ENCODE measurements at places on chromosomes 5 and 9.
A peak's percentile ranks its signal among the peaks of the same experiment; 100 is the strongest.

GRCh38 chr5:82676661-82677060, 398.5 kb upstream of the RPS23 start:
- DNase-seq, result peak; percentile 90

GRCh38 chr5:172150514-172151425, 37.3 kb downstream of the STK10 start:
- peak; percentile 89 for DNase-seq

DNA sequence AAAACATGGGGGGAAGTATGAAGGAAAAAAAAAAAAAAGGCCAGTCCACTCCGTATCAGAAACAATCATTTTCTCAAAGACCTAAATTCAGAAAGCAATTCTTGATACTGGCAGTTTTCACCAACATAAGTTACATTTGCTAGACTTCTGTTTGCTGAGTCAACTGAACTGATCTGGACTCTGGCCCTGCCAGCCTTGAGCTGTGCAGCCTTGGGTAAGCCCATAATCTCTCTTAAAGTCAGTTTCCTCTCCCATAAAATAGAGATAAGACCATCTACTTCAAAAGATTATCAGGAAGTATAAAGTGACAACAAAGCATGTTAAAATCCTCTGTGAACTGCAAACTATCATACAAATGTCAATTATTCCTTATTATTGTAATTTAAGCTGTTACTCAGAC, 106.8 kb downstream of the MAPKAP1 start:
- DNase-seq, result no peak

GRCh38 chr9:94945197-94946144, 219.0 kb downstream of the AOPEP start:
- no peak for DNase-seq

DNA sequence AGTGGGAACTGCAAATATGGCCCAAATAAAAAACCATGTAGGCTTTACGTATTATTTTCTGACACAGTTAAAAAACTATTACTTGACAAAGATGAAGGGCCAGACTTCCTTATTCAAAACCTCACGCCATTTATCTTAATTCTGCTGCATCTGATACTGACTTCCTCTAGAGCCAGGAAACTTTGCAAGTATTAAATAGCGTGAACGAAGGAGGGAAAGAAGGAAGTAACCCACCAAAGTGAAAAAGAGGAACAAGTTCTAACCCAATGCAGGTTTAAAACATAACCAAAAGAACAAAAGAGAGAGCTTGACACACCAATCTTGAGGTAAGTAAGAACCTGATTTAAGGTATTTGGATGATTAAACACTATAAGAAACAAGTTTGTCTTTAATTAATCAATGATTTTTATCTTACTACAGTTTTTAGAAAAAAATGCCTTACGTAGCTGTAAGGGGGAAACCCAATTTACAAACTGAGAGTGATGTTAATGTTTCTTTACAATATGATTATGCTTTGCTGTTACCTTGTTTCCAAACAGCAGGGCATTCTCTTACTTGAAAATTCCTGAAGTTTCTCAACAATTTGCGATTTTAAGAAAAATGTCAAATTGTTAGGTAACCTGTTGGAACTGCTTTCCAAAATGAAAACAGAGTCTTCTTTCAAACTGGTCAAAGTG, at the start of gene GAPT:
TSS of gene GAPT (plus strand) at position 220 of the 677 bp plus-strand sequence. CDS start 3,102 bp downstream, outside the sequence.
- peak; percentile 96 for DNase-seq

- DNase-seq, result no peak
Observed at GRCh38 chr9:88871669-88872068, 119.6 kb upstream of the S1PR3 start.

DNA sequence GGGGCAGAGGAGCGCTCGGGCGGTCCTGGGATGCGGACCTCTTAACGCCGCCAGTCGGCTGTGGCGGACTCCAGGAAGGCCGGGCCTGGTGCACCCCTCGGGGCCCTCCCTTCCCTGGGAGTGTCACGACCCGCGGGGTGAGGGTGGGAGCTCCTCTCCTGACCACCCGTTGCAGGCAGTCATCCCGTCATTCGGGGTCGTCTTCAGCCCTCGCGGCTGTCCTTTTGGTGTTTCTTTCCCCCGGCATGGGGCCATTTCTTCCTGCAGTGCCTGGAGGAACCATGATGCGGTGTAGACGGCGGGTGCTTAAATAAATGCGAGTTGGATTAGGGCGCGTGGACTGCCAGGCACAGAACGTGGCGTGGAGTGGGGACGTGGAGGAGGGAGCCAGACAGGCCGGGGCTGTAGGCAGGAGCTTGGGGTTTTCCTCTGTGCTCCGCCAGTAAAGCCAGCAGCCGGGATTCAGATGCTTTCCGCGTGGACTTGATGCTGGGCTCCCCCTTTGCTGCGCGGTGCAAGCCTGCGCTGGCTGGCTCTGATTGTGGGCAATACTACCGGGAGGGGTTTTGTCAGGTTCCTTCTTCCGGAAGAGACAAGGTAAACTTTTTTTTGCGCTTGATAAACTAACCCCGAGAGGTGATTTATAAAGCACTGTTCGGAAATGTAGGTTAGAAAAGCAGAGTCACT, 868 bp downstream of the KDM4C start:
- DNase-seq, result peak; percentile 47

DNA sequence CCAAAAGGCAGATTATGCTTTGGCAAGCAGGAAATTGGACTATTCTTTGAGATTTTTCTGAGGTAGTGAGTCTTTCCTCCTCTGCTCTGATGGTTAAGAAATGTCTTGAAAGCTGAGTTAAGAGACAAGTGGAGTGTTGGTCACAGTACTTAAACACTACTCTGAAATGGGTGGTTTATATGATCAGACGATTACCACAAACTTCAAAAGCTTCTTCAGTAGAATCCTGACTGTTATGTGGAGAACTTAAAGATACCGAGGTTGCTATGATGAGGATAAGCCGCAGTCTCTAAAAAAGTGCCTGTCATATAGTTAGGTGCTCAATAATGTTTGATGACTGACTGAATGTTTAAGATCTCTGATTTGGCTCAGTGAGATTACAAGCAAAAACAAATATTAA, 24.3 kb downstream of the GCNT4 start:
- no peak for DNase-seq

- peak; percentile 40 for DNase-seq
Observed at GRCh38 chr5:96084874-96085506, 123.3 kb upstream of the ELL2 start.

- no peak for DNase-seq
Observed at GRCh38 chr9:137793196-137793841, 84.3 kb upstream of the CACNA1B start.

DNA sequence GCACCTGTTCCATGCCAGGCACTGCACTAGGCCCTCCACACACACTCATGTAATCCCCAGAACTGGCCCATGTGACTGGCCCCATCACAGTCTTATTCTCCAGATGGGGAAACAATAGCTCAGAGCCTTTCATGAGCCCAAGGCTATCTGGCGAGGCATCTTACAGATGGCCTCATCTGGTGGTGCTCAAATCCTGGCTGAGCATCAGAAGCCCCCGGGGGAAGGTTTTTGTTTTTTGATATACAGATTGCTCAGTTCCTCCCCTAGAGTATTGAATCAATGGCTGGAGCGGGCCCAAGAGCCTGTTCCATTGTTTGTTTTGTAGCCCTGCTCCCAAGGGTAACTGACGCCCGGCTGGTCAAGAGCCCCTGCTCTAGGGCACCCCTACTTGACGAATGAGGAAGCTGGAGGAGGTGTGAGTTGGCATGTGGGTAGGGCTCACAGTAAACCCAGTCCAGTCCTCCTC, 145.3 kb upstream of the RAPGEF1 start:
- no peak for DNase-seq

DNA sequence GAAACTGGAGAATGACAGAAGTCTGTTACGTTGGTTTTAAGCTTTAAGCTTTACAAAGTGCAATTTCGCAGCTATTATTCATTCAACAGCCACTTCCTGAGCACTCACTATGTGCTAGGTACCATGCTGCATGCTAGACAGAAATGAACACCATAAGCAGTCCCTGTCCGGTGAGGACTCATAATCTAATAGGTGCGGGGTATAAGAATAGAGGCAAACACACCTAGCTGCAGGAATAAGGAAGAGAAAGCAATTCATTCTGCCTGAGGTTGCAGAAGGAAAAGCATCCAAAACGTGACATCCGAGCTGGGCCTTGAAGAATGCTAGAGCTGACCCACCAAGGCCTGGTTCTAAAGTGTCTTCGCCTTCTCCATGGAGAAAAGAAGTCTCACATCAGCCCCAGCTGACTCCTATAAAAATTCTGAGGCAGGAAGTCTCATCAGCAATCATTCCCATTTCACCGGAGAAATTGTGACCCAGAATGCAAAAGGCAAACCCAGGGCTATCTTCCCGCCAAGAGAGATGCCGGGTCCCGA, 542 bp downstream of the FKBP15 start:
- no peak for DNase-seq

- DNase-seq, result no peak
Observed at GRCh38 chr5:53985796-53986195, 324.6 kb downstream of the ARL15 start.

GRCh38 chr5:145980718-145981117, 44.3 kb downstream of the SH3RF2 start:
- DNase-seq, result no peak

DNA sequence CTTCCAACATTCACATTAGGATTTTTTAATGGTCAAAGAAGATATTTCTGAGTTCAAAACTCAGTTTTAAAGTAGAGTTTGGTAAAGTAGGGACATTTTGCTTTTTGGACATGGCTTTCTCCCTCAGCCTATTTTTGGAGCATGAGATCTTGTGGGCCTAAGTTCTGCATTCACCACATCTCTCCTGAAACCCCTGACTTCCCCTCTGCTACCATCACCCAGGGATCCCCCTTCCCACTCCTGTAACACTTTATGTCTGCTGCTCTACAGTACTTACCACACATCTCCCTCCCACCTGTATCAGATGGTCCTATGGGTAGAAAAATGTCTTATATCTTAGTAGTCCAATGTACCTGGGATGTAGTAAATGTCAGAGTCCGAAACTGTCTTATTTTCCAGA, 48.2 kb upstream of the JAK2 start:
- no peak for DNase-seq

GRCh38 chr5:52922384-52922783, 66.8 kb upstream of the ITGA2 start:
- DNase-seq, result no peak

DNA sequence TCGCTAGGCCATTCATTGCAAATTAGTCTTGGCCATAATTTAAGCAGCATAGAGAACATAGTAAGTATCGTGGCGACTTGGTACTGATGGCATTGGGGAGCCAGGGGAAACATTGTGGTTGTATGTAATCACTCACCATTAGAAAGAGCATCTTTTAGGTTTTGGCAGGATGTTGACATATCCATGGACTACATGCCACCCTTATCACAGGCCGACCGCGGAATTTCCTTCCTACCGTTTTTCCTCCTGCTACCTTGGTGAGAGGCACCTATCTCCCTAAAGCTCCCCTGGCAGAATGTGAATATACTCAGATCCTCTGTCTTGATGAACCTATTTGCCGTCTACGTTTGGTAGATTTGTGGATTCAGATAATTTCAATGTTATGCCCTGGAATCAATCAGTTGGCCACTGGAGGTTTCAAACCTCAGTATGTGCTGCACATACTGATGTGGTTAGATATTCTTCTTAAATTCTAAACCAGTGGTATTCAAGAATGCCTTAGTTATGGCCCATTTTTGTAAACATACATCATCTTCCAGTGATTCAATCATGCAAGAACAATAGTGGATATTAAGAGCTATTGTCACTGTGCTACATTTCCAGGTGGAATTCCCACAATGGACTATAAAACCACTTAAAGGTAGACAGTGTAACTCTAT, 271.0 kb upstream of the HAPLN1 start:
- no peak for DNase-seq

DNA sequence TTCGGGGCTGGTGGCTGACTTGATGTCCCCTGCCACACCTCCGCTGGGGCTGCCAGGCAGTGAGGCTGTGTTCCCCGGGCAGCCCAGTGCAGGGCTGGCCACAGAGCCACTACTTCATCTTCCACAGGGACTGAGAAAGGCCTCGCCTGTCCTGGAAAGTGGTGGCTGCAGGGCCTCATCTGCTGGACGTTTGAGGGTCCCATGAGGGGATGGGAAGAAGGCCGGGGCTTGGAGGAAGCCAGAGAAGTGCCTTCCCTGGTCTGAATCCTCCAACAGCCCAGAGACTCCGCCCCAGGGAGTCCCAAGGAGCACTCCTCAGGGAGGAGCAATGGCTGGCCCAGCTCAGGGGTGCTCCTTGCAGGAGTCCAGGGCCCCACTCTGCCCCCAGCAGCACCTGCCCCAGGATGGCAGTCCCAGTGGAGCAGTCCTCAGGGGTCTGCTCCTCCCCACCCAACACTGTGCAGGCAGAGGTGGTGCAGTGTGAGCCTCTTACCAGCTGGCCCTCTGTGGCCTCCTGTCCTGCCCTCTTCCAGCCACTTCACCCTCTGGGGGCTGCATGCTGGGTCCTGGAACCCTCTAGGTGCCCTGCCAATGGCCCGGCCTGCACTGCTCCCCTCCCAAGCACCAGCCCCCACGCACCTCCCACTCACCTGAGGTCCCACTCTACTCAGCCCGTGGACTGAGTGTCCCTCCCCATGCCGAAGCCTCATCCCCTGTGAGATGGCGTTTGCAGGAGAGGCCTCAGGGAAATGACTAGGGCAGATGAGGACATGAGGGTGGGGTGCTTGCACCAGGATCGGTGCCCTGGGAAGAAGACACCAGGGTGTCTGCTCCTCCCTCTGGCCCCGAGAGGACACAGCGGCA, 47.3 kb upstream of the COL5A1 start:
- DNase-seq, result no peak

DNA sequence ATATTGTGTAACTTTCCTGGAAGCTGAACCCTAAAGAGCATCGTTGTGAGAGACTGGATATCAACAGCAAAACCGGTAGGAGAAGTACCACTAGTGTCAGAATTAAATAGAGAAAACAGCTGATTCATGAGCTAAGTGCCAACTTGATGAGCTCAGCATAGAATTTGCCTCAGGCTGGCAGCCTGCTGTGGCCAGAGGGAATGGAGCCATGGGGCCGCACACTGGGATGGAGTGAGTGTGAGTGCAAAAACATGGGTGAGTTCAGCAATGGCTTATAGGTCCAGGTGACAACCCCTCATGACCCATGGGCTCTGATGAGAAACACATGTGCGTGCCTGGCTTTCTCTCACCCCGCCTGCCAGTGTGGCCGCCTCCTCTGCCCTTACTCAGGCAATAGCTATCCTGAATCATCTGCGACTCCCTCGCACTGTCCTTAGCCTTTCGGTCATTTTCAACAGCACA, 25.4 kb downstream of the ADAMTS16 start:
- no peak for DNase-seq

- peak; percentile 78 for DNase-seq
Observed at GRCh38 chr9:133406480-133407307, 11.1 kb downstream of the REXO4 start.

DNA sequence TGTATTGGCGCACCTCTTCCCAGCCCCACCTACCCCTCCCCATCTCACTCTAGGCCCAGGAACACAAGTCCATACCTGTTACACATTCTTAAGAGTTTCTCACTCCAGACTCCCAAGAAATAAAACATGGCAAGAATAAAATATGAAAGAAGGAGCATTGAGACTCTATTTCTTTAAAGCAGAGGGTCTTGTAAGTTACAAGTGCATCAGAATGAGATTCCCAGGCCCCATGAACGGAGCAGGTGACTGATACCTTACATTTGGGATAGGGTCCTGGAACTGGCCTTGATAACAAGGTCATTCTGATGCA, 5.7 kb downstream of the EGR1 start:
- no peak for DNase-seq

Data from common myeloid progenitor, CD34-positive (primary cell).